ENCODE measurements at places on chromosomes 4 and X.

DNA sequence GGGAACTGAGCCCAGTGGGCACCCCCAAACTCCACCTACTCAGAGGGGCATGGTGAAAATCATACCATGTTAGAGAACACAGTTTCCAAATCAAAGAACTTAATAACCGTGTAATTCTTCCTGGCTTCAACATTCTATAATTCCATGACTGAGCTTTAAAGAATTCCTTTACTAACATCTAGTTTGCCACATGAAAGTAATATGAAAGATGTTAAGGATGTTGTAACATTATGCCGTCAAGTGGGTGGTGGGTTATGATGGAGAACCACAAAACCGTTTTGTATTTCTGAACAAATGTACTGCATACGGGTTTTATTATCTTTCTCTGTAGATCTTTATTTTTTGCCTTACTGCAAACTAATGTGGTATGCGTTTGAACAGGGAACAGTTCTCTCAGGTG lies 549.0 kb upstream of the MAGEB2 start:
- DNase-seq, result no peak

GRCh38 chr4:40348000-40348399 lies 12.9 kb downstream of the CHRNA9 start:
- DNase-seq, result no peak

DNA sequence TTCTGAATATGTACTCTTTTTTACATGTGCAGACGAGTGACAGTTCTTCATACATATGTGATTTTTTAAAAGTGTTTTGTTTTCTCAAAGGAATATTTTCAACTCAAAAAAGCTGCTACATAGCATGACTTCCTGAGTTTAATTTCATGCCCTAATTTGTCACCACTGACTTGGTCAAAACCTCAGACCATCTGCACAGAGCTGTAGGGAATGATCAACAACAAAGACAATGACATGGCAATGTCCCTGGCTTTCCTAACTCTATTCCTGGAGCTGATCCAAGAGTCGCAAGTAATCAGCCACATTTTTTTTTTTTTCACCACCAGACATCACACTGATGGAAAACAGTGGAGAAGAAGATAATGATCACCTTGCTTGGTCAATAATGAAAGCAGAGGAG lies 97.7 kb downstream of the TMA16 start:
- DNase-seq, result no peak

DNA sequence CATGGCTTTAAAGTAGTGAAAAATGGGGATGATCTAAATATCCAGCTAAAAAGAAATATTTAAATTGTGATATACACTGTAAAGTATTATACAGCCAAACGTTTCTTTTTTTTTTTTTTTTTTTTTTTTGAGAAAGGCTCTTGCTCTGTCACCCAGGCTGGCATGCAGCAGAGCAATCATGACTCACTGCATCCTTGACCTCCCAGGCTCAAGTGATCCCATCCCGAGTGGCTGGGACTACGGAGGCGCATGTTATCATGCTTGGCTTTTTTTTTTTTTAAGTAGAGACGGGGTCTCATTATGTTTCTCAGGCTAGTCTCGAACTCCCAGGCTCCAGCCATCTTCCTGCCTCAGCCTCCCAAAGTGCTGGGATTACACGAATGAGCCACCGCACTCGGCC lies 17.1 kb downstream of the SMIM14 start:
- DNase-seq, result no peak

DNA sequence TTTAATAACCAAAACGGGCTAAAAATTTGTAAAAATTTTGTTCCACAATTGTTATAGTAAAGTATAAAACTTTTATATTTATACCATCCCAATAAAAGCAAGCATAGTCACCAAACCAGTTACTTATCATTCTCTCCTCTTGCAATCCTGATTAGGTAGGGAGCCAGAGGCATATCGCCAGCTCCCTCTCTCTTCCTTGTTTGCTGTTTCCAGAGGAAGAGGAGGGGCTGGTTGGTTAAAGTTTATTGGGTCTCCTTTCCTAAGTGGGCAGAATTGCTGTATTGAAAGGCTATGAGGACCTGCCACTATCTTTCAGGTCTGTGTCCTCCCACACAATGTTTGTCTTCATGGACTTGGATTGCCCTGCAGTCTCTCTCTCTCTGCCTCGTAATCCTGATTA lies 29.6 kb upstream of the BBS12 start:
- no peak for DNase-seq

- DNase-seq, result no peak
Observed at GRCh38 chr4:174613979-174614378, 91.7 kb upstream of the HPGD start.

DNA sequence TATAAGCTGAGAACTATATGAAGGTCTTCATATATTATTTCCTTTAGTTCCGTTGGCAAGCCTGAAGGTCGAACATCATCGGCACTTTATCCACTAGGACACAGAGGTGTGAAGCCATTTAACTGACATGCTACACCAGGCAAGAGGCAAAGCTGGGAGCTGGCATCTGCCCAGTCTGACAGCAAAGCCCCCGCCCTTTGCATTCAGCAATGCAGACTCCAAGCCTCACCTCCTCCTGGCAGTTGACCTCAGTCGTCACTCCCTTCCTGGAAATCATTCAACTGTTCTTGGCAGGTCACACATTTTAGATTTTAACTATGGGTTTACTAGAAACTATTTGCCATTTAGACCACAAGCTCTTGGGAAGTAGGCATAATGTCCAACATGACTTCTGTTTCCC lies 135.8 kb upstream of the FRG1 start:
- no peak for DNase-seq

DNA sequence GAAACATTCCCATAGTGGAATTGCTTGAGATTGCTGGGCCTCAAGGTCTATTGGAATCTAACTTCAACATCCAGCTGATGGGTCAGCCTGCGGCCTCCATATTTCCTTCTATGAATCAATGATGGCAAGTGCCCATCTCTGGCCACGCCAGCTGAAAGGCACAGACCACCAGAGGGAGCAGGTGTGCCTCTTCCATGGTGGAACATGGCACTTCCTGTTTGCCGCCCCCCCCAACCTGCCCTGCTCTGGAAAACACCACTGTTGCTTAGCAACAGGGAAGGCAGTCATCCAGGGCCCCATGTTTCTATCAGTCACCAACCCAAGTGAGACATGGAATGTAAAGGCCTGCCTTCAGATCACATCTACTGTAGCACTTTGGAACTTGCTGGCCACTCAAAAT lies 11.6 kb downstream of the PAGE4 start:
- DNase-seq, result no peak

DNA sequence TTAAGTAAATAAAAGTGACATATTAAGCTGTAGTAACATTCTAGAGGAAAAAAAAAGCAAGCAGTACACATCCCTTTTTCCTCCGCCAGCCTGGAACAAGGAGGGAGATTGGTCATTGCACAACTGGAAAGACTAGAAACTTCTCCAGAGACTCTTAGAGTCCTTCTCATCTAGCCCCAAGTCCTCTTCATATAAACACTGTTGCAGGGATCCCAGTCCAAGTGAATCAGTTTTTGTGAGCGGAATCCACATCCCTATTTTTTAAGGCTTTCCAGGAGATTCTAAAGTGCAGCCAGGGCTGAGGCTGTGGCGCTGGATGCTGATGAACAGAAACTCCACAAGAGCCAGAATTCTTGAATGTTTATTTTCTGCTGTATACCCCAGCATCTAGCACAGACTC lies 23.8 kb downstream of the REELD1 start:
- DNase-seq, result no peak

DNA sequence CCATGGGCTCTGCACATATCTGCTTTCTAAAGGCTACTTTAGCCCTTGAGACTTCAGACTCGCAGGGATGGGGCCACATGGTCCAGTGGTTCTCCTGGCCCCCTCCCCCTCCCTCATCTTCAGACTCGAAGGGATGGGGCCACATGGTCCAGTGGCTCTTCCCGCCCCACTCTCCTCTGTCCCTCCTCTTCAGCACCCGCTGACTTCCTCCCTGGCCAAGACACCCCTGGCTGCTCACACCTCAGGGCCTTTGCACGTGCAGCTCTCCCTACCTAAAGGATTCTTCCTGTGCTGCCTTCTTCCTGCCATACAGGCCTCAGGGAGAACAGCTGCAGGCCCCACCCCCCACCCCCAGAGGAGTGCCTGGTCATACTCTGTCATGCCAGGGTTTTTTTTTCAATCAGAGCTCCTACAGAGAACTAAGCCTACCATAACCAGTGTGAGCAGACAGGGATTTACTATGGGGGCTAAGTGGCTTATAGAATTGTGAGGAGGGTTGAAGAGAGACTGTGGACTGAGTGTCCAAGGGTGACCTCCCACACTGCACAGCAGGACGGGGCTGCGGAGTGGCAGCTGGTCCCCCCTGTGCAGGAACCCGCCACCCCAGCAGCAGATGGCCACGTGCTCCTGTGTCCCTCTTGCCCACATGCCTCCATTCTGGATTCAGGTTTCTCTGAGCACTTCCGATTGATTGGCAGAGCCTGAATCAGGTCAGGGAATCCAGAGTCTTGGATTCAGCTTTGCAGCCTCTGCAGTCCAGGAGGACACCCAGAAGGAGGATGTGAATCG lies 6.1 kb upstream of the SPON2 start:
- DNase-seq, result no peak

- no peak for DNase-seq
Observed at GRCh38 chr4:105666693-105667092, 41.8 kb downstream of the INTS12 start.

GRCh38 chrX:4240541-4241194 lies 527.2 kb upstream of the PRKX start:
- peak; percentile 0 for DNase-seq

DNA sequence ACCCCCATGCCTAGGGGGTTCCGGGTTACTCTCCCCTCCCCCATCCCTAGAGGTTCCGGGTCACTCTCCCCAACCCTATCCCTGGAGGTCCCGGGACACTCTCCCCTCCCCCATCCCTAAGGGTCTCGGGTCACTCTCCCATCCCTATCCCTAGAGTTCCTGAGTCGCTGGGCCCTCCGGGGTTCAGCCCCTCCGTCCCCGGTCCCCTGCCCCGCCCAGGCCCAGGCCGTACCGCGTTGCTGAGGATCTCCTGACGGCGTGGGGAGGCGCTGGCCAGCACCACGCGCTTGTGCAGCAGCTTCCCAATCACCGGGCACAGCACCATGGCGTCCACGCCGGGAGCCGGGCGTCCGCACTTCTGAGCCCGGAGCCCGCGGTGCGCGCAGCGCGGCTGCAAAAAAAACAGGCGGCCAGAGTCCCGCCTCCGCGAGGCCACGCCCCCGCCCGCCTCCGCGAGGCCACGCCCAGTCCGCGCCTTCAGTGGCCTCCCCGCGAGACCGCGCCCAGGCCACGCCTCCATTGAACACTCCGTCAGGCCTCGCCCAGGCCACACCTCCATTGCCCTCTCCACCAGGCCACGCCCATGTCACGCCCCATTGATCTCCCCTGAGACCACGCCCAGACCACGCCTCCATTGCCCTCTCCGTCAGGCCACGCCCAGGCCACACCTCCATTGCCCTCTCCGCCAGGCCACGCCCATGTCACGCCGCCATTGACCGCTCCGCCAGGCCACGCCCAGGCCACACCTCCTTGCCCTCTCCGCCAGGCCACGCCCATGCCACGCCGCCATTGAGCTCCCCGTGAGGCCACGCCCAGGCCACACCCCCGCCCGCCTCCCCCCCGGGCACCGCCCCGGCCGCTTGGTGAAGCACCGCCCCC lies at the start of gene ASMTL:
ASMTL (minus strand) TSS at position 394 of the 879 bp plus-strand sequence; CDS start at position 325, 69 bp downstream.
- DNase-seq, result peak; percentile 99

- DNase-seq, result no peak
Observed at GRCh38 chr4:98754736-98755135, 96.3 kb upstream of the TSPAN5 start.

GRCh38 chr4:2694691-2695090 lies 61.4 kb downstream of the TNIP2 start:
- DNase-seq, result no peak

DNA sequence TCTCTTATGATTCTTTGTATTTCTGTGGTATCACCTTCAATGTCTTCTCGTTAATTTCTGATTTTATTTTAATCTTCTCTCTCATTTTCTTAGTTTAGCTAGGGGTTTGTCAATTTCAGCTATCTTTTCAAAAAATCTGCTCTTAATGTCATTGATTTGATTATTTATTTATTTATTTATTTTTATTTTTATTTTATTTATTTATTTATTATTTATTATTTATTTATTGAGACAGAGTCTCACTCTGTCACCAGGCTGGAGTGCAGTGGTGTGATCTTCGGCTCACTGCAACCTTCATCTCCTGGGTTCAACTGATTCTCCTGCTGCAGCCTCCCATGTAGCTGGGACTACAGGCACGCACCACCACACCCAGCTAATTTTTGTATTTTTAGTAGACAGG lies 194.1 kb downstream of the SCFD2 start:
- DNase-seq, result no peak

DNA sequence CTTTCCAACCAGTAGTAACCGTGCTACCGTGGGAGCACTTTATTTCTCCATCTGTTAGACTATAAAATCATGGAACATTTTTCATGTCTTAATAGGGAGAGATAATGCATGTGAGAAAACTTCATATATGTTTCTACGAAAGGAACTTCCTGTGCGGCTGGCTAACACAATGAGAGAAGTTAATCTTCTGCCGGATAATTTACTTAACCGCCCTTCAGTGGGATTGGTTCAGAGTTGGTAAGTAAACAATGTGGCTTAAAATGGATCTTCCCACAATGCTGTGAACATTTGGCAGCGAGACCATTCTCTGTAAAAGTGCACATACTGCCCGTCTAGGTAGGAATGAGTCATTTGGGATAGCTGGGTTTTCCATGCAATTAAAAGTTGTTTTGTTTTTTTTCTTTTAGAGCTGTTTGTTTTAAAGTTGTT lies 29.6 kb downstream of the PDK3 start:
- DNase-seq, result peak; percentile 41

DNA sequence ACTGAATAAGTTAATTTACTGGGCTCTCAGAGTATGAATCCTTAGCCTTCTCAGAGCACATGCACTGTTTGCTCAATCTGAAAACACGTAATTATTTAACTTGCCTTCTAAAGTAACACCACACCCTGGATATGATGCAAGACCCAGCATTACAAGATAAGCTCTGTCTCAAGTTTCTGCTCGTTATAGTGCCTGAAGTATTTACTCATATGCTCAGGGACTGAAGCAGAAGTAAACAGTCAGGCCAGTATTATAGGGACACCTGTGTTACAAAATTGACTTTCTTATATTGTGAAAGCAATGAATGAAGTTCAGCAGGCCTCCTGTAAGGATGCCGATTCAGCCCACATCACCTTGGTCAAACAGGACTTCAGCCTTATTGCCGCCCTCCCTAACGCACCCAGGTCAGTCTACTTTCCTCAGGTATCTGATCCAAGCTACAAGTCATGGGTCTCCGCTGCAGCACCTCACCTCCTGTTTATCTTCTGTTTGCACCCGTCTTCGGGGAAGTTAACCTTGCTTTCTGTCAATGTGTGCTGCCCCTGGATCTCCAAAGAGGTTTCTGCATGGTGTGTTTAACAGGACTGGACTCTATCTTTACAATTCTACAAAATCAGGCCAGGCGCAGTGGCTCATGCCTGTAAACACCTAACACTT lies 42.8 kb upstream of the KLF3 start:
- no peak for DNase-seq

- peak; percentile 58 for DNase-seq
Observed at GRCh38 chr4:55396308-55397125, 760 bp downstream of the TMEM165 start.

DNA sequence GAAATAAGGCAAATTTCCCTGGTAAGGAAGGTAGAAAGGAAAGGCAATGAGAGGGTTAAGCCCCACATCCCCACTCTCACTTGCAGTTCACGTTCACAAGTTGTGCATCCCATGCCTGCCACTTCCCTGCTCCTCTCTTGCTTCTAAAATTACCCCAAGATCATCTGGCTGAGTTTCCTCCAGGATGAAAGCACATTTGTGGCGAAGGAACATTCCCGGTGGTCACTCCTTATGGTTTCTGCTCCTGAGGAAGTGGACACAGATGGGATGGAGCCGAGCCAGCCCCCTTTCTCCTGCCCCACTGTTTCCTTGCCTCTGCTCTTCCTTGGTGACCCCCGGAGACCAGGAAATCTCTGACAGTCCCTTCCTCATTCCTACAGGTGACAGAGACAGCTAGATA lies 37.5 kb downstream of the SPINK2 start:
- no peak for DNase-seq
